ENCODE measurements at places on chromosomes 11 and 22.
A peak's percentile ranks its signal among the peaks of the same experiment; 100 is the strongest.

DNA sequence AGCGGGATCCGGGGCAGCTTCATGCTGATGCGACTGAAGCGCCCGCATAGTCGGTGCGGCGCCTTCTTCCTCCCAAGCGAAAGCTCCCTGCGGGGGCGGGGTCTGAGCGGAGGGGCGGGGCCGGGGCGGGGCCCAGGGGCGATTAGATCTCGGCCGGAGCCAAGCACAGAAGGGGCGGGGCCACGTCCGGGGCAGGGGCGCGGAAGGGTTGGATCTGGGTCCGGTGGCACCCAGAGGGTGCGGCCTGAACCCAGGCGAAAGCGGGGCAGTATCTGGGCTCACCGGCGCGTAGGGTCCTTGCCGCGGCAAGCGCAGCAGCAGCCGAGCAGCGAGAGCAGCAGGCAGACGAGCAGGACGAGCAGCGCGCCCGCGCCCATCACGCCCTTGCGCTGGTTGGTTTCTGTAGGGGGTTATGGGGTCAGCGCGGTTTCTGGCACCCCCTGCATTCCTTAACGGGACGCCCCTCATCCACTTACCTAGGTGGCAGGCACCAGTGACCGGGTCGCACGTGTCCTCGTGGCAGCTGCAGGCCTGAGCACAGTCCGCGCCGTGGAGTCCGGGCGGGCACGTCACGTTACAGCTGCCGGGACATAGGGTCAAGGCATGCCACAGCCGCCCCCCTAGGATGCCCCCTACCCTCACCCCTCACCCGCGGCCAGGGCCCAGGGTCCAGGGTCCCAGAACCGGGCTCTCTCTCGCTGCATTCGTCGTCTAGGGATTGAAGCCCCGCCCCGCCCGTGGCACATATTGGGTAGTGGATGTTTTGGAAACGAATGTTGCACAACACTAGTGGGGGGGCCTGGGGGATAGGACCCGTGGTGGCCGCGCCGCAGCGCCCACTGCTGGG is 8.1 kb downstream of the SCARF2 start:
- peak; percentile 82 for DNase-seq

DNA sequence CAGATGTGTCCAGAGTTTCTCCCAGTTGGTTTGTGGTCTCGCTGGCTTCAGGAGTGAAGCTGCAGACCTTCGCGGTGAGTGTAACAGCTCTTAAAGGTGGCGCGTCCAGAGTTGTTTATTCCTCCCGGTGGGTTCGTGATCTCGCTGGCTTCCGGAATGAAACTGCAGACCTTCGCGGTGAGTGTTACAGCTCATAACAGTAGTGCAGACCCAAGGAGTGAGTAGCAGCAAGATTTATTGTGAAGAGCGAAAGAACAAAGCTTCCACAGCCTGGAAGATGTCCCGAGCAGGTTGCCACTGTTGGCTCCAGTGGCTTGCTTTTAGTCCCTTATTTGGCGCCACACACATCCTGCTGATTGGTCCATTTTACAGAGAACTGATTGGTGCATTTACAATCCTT is 1.8 kb upstream of the PGA3 start:
- no peak for DNase-seq

GRCh38 chr11:88139865-88140264 is 35.4 kb downstream of the RAB38 start:
- no peak for DNase-seq

- DNase-seq: peak; percentile 86
Measured at GRCh38 chr11:118002541-118003423, 16.6 kb downstream of the IL10RA start.

DNA sequence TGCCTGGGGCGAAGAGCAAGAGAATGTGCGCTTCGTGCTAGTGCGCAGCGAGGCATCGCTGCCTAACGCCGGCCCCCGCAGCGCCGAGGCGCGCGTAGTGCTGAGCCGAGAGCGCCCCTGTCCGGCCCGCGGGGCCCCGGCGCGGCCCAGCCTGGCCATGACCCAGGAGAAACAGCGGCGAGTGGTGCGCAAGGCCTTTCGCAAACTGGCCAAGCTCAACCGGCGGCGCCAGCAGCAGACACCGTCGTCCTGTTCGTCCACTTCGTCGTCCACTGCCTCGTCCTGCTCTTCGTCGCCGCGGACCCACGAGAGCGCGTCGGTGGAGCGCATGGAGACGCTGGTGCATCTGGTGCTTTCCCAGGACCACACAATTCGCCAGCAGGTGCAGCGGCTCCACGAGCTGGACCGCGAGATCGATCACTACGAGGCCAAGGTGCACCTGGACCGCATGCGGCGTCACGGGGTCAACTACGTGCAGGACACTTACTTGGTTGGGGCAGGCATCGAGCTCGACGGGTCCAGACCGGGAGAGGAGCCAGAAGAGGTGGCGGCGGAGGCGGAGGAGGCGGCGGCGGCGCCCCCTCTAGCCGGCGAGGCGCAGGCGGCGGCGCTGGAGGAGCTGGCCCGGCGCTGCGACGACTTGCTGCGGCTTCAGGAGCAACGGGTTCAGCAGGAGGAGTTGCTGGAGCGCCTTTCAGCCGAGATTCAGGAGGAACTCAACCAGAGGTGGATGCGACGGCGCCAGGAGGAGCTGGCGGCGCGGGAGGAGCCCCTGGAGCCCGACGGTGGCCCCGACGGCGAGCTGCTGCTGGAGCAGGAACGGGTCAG is 1.0 kb downstream of the RASSF10 start:
- DNase-seq: no peak

DNA sequence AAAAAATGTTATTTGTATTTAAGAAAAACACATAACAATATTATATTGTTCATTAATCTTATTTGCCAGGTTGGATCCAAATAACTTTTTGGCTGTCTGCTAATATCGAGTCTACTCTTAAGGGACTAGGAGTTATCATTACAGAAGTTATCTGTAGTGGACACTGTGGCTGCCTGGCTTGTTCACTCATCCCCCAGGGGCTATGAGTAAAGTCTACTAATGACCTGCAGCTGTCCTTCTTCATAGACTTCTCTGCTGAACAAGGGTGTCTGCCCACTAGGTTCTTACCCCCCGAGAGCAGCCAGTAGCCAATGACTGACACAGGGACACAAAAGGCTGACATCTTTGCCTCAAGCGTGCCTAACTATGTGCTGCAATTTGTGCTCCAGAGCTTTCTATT is 69.7 kb downstream of the APIP start:
- no peak for DNase-seq

GRCh38 chr11:71399341-71399740 is 48.9 kb downstream of the DHCR7 start:
- DNase-seq: no peak
